ENCODE measurements at places on chromosomes 16 and 17.
A peak's percentile ranks its signal among the peaks of the same experiment; 100 is the strongest.

DNA sequence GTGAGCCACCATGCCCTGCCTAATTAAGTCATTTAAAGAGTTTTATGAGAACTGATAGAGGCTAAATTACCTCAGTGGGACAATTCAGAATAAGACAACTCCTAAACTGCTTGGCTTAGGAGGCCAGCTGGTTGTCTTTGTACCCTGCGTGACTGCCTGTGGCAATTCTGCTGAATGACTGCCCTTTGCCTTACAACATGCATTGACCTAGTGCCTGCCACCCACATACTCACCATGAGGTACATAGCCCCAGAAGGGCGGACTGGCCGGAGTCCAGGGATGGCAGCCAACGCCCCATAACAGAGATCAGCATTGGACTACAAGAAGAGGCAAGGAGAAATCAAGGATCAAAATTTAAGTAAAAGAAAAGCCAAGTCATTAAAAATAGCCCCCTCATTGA is 7.3 kb downstream of the TAT start:
- no peak for DNase-seq

GRCh38 chr16:72952811-72953271 is 95.1 kb downstream of the ZFHX3 start:
- DNase-seq: no peak

DNA sequence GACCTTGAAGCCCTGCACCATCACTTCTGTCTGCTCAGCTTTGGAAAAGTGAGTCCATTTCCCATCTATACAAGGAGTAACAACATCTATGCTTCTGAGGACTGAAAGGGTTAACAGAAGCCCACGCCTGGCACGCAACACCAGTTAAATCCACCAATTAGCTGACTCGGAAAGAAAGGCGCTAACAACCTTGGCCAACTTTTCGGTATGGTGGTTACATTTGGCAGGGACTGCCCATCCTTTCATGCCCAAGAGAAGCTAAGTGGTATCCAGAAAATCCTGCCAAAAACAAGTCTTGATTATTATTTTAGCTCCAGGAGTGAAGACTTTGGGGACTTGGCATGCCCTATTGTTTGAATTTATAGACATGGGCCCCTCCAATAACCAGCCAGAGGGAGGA is 202.3 kb upstream of the RPL38 start:
- no peak for DNase-seq

DNA sequence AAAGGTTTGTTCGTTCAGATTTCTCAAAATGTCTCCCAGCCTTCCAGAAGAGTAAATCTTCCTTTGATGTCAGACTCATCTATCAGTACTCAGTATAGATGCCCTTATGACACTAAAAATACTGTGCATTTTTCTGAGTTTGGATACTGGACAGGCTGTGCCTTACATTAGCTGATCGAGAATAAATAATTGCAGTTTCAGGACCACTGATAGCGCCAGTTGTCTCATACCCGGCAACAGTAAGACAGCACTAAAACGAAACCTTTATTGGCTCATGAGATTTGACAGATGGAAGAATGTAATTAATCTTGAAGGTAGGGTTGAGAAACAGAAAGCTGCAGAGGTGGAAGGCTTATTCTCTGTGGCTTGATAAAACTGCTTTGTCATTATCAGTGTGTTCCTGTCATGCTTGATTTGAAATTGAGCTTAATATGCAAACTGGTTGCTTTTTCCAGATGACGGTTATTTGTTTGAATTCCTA is 1.2 kb downstream of the ATP6V0A1 start:
- peak; percentile 43 for DNase-seq

DNA sequence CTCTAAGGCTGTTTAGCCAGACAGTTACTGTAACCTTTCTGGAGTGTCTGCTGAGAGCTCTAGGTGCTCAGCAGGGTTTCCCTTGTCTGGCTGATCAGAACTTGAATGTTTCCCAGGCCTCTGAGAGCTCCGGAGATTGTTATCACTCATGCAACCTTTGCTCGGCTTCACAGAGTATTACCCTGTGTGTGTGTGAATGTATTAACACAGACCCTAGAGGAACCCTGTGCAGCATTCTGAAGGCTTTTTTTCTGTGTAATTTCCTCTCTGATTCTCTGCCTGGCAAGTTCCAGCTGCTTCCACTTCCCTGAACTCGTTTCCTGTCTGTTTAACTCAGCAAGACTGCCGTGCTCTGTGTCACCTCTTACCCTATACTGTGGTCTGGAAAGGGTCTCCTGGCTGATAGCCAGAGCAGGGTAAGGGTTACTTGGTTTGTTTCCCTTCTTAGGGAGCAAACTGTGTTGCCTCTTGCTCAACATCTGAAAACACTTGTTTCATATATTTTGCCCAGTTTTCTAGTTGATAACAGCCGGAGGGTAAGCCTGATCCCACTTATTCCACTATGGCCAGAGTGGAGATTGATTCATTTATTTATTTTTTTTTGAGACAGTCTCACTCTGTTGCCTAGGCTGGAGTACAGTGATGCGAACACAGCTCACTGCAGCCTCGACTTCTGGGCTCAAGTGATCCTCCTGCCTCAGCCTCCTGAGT is 21.7 kb downstream of the PRMT7 start:
- no peak for DNase-seq

DNA sequence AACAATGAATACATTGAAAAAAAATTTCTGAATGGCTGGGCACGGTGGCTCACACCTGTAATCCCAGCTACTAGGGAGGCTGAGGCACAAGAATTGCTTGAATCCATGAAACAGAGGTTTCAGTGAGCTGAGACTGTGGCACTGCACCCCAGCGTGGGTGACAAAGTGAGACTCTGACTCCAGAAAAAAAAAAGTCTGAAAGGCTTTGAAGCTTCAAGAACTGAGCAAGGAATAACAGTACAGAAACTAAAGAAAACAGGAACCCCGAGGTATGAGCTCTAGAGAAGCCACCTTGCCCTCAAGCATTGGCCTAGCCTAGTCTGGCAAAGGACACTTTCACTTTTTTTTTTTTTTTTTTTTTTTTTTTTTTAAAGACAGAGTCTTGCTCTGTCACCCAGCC is 45.0 kb downstream of the TEX2 start:
- DNase-seq: no peak

DNA sequence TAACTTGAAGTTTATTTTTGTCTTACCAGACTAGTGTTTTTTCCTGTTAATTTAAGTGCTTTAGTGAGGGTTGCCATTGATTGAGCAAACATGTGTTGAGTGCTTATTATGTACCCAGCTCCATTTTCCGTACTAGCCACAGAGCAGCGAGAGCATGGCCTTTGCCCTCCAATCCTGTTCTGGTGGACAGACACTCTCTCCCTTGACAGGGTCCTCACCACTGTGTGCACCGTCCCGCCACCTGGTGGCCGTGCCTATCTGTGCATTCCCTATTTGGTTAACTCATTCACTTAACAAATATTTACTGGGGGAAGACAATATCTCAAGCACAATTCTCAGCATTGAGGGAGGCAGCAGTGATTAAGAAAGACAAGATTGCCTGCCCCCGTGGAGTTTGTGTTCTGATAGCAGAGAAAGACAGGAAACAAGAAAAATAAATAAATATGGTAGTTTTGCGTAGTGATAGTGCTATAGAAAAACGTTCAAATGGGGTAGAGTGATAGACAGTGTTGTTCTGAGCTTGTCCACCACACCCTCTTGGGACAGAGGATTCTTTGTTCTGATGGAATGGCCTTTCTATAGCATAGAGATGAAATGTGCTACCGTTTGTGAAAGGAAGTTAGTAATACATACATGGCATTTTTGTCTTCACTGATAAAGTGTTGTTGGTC is 13.0 kb downstream of the CDH13 start:
- peak; percentile 72 for DNase-seq

DNA sequence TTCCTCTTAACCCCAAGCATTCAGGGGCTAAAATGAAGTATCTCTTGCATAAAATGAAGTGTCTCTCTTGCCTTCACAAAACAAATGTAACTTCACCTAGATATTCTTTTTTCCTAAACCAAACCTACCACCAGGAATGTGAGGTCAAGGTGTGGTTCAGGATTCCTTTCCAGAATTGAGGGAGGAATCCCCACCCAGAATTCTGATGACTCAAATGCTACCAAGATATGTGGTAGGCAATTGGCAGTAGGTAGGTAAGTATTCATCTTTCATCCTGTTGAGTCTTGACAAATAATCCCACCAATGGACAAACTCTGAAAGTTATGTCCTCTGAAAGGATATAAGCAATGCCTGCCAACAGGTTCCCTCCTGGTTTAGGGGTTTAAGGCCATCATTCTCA is 26.2 kb downstream of the TRIM16 start:
- no peak for DNase-seq

- no peak for DNase-seq
These were observed 82.0 kb downstream of the TTC19 start for GRCh38 chr17:16081507-16082087.

GRCh38 chr17:31427684-31428083 is 36.2 kb downstream of the RAB11FIP4 start:
- DNase-seq: no peak

DNA sequence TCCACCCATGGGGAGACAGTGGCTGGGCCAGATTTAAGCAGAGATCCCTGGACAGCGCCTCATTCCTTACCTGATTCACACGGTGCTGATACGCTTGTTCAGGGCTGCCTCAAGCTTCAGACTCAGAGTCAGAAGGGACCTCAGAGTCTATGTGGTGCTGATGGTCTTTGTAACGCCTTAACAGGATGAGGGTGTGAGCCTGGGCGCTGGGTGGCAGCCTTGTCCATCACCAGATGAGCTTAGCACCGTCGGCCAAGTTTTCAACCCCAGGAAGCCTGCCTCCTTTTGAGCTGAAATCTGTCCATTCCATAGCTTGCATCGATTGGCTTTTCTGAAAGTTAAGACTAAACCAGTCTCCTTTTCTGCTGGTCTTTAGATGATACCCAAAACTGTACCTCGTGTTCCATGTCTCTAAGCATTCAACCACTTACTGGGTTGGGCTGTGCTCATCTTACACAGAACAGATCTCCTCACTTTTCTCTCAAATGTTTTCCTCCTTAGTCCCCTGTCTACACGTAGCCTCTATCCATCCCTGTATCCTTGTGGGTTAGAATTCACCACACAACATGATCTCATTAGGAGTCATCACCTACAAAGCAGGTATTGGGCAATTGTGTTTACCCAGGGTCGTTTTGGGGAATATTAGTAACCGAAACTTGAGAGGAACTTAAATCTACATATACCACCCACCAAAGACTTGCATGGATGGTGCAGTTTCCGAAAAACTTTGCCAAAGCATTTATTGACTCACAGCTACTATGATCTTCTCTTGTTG is 573.4 kb downstream of the CDH13 start:
- no peak for DNase-seq

DNA sequence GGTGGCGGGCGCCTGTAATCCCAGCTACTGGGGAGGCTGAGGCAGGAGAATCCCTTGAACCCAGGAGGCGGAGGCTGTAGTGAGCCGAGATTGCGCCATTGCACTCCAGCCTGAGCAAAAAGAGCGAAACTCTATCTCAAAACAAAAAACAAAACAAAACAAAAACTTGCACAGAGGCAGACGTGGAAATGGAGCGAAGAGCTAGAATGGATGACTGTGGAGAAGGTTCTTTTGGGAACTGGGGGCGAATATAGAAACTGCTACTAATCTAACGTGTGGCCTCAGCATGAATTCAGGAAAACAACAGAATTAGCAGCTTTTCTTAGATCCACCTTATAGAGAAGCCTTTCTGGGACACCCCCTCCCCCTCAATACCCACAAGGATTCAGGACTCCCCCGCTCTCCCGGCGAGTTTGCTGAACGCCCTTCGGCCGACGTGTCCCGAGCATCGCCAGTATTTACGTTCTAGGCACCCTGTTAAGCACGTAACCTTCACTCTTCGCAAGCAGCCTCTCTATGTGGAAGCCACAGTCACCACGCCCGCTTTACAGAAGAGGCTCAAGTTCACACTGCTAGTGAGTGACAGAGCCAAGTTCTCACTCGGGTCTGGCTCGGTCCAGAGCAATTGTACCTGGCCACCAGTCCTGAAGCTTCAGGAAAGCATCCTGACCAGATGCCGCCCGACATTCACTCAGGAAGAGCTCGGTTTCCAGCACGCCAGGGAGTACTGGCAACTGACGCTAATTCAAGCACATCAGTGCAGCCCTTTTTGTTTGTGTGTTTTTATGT is 13.3 kb upstream of the ABR start:
- DNase-seq: no peak

- DNase-seq: no peak
These were observed 33.9 kb downstream of the ERN1 start for GRCh38 chr17:64096037-64096436.

DNA sequence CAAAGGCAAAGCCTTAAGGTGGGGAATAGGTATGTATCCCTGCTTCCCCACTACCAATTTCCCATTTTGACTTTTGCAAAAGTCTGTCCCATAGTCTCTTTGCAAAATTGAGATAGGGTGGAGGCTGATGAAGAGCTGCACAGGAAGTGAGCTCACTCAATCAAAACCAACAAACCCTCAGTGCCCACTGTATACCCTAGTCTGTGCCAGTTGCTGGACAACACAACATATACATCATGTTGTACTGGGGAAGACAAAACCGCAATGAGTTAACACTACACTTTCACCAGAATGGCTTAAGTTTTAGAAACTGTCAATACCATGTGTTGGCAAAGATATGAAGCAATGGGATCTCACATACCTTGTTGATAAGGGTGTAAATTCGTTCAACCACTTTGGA is 40.4 kb upstream of the AXIN2 start:
- DNase-seq: no peak

DNA sequence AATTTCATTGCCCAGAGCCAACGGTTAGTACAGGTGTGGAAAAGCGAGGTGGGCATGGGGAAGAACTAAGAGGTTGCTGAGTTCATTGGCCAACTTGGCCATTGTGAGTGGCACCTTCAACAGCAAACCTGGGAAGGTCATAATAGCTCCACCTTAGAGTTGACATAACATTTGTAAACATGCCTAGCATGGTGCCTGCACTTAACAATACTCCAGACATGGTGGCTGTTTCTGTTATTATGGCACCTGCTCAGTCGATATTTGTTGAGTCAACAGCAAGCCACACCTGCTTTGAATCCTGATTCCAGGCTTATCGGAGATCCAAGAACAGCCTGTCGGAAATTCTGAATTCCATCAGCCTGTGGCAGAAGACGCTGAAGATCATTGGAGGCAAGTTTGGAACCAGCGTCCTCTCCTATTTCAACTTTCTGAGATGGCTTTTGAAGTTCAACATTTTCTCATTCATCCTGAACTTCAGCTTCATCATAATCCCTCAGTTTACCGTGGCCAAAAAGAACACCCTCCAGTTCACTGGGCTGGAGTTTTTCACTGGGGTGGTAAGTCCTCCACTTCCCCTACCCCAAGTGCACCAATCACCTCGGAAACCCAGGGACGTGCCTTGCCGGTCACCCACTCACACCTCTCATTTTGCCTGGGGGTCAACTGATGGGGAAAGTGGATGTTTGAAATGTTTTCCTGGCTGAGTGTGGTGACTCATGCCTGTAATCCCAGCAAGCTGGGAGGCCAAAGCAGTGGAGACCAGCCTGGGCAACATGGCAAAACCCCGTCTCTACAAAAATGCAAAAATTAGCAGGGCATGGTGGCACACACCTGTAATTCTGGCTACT is 46.0 kb downstream of the TMC5 start:
- DNase-seq: no peak

- no peak for DNase-seq
These were observed 30.1 kb upstream of the DDX52 start for GRCh38 chr17:37673386-37673785.

- no peak for DNase-seq
These were observed 297.5 kb downstream of the CDH13 start for GRCh38 chr16:82924075-82924854.

- DNase-seq: no peak
These were observed 24.9 kb downstream of the MPP3 start for GRCh38 chr17:43808076-43808475.

- DNase-seq: no peak
These were observed 8.7 kb upstream of the BEAN1 start for GRCh38 chr16:66418165-66418962.

GRCh38 chr16:19854543-19854876 is 30.1 kb downstream of the GPRC5B start:
- DNase-seq: no peak
